CD4-positive, alpha-beta T cell treated with Interleukin-6 for 4 hours (primary cell): ENCODE measurements at places on chromosomes 4 and X.

GRCh38 chr4:155529272-155529671, 137.4 kb upstream of the GUCY1A1 start:
- no peak for DNase-seq

GRCh38 chrX:105552395-105552794, 269.9 kb upstream of the NRK start:
- no peak for DNase-seq

DNA sequence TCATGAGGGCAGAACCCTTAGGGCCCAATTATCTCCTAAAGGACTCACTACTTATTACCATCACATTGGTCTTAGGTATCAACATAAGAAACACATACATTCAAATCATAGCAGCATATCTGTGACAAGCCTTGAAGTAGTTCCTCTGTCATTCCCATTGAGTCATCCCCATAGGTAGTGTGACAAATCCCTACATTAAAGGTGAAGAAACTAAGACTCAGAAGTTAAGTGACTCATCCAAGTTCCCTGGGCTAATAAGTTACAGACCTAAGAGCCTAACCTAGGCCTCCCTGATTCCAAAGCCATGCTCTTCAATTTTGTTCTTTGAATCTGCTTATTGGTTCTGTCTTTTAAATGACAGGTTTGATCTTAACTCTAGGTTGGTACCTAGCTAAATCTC, 58.2 kb downstream of the CD38 start:
- DNase-seq, result no peak

DNA sequence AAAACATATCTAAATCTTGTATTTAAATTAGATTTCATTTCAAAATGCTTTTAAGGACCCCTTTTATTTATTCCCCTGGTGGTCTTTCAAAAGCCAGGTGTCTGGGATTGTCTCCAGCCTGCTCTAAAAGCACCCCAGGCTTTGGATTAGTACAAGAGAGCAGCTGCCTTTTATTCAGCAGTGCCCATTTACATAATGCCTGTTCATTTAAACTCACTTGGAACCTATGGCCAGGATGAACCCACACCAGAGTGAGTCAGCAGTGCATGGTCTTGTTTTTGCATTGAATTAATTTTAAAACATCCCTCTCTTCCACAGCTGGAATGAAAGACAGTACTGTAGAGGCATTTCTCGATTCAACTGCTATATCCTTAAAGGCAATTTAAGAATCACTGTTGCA, 64.1 kb upstream of the TENM3 start:
- no peak for DNase-seq

GRCh38 chrX:96433409-96434077, 251.1 kb upstream of the DIAPH2 start:
- no peak for DNase-seq

DNA sequence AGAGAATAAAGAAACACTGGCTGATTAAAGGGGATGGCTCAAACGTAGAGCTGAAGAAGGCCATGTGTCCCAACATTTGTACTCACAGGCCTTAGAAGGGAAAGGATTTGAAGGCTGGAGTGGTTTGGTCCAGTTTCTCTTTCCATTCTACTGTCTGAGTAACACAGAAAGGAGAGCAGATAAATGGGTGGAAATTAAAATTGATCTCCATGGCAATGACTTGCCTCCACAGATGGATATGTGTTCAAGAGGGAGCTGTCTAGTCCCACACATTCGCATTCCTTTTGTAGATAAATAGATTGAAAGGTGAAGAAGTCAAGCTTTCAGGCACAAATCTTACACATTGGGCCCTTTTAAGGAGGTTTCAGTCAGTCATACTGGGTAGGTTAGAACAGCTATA, 74.6 kb downstream of the DOCK11 start:
- no peak for DNase-seq
